Kidney (tissue), 22 donors: ENCODE measurements at places on chromosomes 12 and 14. TPM values are rescaled to one million over a fixed set of nuclear protein-coding genes. Genes with fewer than 3 reads are reported as not detected.
A peak's percentile ranks its signal among the peaks of the same experiment; 100 is the strongest.

GRCh38 chr12:6059221-6059620 is 65.2 kb downstream of the VWF start:
- no peak for DNase-seq

DNA sequence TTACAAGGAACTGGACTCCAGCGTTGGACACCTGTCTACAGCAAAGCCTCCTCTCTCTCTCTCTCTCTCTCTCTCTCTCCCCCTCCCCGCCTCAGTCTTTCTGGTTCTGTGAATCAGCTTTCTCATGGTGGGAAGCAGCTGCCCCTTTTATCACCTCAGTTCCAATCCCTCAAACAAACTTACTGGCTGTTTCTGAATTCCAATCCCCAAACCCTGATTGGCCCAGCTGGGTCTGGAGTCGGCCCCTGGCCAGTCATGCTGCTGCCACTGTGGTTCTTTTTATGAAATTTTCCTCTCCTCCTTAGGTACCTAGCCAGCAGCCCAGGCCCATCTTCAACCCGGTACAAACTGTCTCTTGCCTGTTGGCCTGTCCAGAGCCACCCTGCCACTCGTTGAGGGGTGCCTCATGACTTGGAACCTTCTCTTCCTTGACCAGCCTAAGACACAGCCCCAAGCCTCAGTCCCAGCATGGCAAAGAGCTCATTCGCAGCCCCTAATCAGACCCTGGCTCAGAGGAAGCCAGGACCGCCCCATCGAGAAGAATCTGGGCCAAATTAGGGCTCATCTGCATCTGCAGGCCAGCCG is 9.4 kb upstream of the MORN3 start:
- DNase-seq = peak; percentile 20

GRCh38 chr14:24071836-24072430 is 571 bp downstream of the CPNE6 start:
- DNase-seq = peak; percentile 48

DNA sequence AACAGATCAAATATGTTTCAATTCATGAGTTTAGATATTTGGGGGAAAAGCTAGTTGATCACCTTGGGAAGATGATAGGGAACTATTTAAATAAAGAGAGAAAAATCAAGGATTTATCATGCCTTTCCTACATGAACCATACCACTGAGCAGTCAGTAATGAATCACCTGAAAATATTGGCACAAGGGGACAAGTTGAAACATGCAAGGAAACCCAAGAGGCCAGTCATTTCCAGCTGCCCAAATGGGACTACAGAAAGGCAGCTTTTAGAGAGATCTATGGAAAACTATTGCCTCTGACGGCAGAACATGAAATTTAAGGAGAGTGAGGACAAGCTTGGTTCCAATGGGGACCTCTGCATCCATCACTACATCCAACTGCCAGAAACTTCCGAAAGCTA is 14.1 kb upstream of the ETV6 start:
- DNase-seq = no peak

DNA sequence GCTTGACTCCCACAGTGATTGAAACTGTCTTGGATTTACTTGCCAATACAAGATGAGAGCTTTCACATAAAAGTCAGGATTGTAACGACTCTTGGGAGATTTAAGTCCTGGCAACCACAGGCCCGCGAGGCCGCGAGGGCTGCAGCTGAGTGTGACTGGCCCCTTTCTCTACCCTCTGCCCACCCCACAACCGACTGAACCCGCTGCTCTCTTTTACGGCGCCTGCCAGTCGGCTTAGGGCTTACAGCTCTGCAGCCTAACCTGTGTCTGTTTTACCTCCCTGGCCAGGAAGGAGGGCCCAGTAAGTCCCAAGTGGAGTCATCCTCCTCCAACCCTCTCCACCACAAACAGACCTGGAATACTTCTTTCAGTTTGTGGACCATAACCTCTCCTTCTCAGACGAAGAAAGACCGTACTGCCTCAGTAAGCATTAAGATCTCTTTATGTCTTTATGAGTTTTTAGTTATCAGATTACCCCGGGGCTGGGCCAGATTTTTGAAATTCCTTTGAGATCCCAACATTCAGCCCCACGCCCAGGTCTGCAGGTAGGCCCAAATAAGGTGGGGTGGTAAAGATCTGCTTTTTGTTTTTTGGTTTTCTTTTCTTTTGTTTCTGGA is 12.6 kb upstream of the TIGAR start:
- DNase-seq = no peak

DNA sequence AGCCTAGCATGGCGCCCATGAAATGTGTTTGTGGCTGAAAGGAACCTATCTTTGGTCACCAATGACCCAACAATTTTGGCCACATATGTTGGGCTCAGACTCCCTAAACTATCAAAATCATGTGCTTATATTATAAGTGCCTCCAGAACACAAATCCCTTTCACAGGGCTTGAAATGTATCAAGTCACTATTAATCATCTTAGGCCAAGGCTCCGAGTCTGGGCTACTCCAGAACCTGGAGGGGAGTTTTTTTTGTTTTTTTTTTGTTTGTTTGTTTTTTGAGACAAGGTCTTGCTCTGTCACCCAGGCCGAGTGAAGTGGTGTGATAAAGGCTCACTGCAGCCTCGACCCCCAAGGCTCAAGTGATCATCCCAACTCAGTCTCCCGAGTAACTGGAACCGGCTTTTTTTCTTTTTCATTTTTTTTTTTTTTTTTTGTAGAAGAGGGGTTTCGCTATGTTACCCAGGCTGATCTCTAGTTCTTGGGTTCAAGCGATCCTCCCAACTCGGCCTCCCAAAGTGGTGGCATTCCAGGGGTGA is 989 bp upstream of the DRAM1 start:
- DNase-seq = no peak

- DNase-seq = no peak
Measured at GRCh38 chr14:95488376-95489213, 27.9 kb downstream of the SYNE3 start.

- no peak for DNase-seq
Measured at GRCh38 chr14:99961826-99962518, 103.2 kb upstream of the EVL start.

GRCh38 chr12:113005762-113006161 is 27.4 kb downstream of the OAS2 start:
- DNase-seq = no peak

DNA sequence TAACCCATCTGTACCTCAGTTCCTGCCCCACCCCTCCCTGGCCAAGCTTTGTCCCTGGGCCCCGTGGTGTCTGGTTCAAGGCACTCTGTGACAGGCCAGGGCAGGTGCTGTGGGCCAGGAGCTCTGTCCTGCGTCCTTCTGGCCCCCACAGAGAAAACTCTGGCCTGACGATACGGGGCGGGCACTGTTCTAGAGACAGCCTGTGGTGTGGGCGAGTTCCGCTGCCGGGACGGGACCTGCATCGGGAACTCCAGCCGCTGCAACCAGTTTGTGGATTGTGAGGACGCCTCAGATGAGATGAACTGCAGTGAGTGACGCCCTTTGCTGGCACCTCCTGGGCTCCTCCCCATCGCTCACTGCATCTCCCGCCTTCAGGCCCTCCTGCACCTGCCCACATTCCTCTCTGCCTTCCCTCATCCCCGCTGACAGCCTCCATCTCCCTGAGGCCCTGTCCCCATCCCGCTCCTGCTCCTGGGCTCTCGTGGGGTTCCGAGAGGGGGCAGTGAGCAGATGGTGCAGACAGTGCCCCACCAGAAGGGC is 22.8 kb upstream of the NXPH4 start:
- no peak for DNase-seq

- no peak for DNase-seq
Measured at GRCh38 chr14:23122086-23122485, 3.0 kb upstream of the CEBPE start.

DNA sequence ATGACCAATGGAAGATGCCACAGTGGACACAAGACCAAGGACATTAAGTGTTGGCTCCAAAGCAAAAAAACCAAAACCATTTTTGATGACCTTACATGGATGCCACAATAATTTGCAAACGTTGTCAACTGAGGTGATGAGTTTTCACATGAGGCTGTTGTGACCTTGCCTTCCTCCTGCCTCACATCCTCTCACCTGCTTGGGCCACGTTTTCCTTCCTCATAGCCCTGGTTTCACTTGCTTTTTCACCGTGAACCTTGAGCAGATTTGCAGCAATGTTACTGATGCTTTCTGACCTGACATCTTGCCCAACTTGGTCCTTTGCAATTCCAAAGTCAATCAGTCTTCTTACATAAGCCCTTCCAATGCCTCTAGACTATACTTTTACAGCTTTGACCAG is 3.7 kb downstream of the KRT6B start:
- no peak for DNase-seq

- DNase-seq = no peak
Measured at GRCh38 chr12:103627189-103627855, 40.2 kb downstream of the STAB2 start.

- DNase-seq = no peak
Measured at GRCh38 chr12:52050116-52050757, 1.0 kb upstream of the NR4A1 start.

- no peak for DNase-seq
Measured at GRCh38 chr12:130073721-130074120, 88.5 kb upstream of the FZD10 start.

DNA sequence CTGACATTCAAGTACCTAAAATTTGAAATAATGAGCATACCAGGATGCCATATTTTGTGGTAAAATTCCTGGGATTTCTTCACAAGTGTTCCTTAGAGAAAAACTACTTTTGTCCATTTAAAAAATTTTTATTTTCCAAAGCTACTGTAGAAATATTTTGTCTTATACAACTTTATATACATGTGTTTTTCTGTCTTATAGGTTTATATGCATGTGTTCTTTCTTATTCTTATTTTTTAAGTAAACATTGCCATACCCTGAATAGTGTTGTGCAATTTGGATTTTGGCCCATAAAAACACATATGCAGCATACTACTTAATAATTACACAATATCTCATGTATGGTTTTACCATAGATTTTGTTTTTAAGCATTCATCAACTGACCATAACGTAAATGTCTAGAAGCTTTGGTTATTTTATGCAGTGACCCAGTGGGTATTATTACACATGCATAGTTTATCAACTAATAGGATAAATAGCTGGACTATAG is 1107.4 kb upstream of the SEL1L start:
- DNase-seq = no peak

- DNase-seq = no peak
Measured at GRCh38 chr12:15526033-15526432, 203.7 kb downstream of the PTPRO start.

DNA sequence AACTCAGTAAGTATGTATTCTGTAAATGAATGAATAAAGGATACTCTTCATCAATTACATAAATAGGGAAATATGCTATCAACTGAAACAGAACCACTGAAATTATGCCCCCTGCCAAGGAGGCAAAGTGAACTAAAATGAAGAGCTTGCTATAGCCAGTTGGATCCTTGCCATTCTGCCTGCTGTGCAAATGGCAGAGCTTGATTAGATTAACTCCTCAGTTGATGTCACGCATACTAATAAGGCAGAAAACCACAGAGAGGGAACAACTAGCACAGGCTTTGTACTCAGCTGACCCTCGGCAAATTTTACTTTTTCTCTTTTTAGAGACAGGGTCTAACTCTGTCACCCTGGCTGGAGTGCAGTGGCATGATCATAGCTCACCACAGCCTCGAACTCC is 36.7 kb upstream of the FERMT2 start:
- no peak for DNase-seq

- no peak for DNase-seq
Measured at GRCh38 chr14:52692248-52692962, 3.0 kb downstream of the ERO1A start.

DNA sequence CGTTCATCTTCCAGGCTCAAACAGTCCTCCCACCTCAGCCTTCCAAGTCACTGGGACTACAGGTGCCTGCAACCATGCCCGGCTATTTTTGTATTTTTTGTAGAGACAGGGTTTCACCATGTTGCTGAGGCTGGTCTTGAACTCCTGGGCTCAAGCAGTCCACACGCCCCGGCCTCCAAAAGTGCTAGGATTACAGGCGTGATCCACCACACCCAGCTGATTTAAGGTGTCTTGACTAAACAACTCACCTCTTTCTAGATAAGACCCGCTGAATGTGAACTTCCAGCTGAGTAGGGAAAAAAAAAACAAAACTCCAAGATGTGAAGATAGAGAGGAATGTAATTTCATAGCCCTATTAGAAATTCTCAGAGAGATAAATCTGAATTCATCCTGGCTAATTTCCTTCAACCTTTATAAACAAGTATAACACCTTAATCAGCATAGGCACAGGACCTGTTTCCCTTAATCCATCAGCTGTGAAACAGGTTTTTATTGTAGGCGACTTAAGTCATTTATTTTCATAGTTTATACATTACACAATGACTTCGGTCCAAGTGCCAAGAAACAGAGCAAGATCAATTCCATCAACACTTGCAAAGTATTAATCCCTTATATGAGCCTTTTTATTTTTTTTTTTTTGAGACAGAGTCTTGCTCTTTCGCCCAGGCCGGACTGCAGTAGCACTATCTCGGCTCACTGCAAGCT is 51.5 kb downstream of the HCAR2 start:
- DNase-seq = no peak

GRCh38 chr12:25992026-25992782 is 33.7 kb downstream of the RASSF8 start:
- DNase-seq = no peak

GRCh38 chr12:110180591-110181005 is 56.4 kb downstream of the IFT81 start:
- no peak for DNase-seq

DNA sequence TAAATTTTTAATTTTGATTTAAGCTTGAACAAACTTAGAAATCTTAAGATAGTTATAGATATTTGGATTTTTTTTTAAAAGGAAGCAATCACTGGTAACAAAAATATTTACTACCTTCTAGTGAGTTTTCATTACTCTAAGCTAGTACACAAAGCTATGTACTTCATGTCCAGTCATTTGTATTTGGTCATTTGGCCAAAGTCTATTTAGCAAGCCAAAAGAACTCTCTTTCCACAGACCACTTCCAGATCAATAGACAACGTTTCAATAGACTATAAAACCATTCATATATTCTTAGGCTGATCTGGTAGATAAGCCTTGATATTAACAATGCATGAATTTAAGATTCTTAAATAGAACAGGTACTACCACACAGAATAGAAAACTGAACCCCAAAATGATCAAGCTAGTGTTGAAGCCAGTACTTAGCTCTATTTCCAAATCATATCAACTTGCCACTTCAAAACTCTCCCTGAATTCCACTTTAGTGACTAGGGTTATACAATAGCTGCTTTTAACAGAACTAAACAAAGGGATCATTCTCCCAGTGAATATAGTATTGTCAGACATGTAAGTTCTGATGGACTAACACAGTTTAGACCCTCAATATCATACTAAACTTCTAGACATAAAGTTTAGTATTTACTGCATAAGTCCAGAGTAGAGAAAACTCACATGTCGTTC is 21.7 kb downstream of the CAPRIN2 start:
- no peak for DNase-seq

- no peak for DNase-seq
Measured at GRCh38 chr12:47317175-47317915, 237.6 kb upstream of the AMIGO2 start.

The CNTN1 gene
- 9.9 TPM for total RNA-seq

The USP44 gene
- 2.8 TPM for total RNA-seq

The PLEKHD1 gene
- 0.25 TPM for total RNA-seq

The ZNF385A gene
- total RNA-seq = 16.6 TPM

The GPRC5D gene
- 0.25 TPM for total RNA-seq

The SMCO2 gene
- 0.38 TPM for total RNA-seq

The SERPINA5 gene
- 85.1 TPM for total RNA-seq

The INSM2 gene
- not detected for total RNA-seq

The RIPK3 gene
- 19.5 TPM for total RNA-seq

The TAS2R13 gene
- total RNA-seq = 2.8 TPM
